NCI-H1694 treated with DMSO at 0.1 percent for 48 hours (cell line): ENCODE measurements at places on chromosomes 1 and 21.
A peak's percentile ranks its signal among the peaks of the same experiment; 100 is the strongest.

DNA sequence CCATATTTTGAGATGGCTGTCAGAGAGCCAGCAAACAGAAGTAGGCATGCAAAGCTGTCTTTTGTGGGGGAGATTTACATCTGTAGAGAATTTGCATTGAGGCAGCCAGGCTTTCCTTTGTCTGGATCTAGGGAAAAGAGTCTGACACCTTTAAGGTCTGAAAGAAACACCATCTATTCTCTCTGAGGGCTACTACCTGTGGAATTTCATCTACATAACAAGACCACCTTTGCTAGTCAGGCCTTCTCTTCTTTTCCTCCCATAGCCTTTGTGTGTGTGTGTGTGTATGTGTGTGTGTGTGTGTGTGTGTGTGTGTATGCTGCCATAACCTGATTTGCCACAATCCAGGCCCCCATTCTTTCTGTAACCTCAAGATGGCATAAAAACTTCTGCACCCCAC lies 28.4 kb upstream of the DMRTB1 start:
- DNase-seq, result no peak

- no peak for DNase-seq
Measured at GRCh38 chr1:21657456-21658190, 11.5 kb downstream of the RAP1GAP start.

- DNase-seq, result peak; percentile 26
Measured at GRCh38 chr1:190436615-190437014, 41.0 kb downstream of the BRINP3 start.

DNA sequence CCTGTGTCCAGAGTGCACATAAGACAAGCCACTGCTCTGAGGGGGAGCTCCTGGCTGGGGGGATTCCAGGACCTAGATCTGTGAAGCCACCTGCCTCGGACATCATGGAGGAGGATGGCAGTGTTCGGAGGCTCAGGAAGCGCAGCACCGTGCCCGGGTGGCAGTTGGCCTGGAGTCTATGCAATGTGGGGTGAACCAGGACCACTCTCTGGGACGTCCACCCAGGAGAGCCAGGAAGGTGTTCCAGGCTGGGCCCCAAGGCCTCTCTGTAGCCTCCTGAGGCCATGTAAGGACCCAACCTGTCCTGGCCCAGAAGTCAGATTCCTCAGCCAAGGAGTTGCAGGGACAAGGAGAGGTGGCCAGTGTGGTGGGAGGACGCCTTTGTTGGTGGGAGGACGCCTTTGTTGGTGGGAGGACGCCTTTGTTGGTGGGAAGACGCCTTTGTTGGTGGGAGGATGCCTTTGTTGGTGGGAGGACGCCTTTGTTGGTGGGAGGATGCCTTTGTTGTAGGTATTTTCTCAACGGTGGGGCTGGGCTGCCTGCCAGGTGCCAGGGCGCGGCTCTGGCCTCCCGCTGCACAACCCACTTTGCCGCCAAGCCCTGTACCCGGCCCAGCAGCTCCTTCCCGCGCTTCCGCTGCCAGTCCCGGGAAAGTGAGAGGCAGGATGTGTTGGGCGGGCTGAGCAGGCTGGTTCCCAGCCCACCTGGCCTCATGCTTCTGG lies 30.6 kb upstream of the BMP8B start:
- no peak for DNase-seq
